ENCODE measurements at places on chromosomes 16 and 17.

GRCh38 chr17:77961741-77962140 lies 3.2 kb downstream of the TNRC6C start:
- no peak for DNase-seq

DNA sequence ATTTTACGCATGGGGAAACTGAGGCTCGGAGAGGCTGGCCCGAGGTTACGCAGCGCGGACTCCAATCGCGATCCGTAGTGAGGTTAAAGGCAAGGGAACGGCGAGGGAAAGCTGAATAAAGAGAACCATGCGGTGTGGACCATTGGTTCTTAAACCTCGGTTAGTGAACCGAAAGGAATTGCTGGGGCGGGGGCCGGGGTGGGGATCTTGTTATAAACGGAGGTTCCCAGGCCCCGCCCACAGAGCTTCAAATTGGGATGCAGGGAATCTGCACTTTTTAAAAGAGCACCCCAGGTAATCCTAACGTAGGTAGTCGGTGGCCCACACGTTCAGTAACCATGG lies 524 bp downstream of the IQCK start:
- no peak for DNase-seq

DNA sequence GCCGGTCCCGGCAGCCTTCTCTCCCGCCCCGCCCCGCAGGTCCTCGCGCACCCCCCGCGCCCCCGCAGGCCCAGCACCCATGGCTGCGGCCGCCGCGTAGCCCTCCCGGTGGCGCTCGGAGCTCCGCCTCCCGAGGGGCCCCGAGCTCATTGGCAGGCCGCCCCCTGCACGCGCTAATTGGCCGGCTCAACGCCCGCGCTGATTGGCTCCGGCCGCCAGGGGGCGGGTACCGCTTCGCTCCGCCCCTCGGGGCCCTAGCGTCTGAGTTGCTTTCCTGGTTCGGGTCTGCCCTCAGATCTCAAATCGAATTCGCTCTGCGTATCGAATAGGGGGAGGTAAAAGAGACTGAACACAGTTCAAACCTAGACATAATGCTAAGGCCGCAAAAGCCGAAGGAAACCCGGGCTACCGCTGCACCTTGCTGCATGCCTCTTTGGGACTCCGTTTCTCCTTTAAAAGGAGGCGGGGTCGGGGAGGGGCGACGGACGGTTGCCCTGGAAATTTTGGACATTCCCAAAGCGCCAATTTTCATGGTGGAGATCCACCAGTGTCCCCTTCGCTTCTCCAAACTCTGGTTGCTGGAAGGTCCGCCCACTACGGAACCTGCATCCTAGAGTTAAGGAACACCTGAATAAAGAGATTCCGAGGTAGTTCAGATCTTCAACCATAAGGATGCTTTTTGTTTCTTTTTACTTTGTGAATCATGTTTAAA lies at the start of gene DEXI:
TSS of gene DEXI (minus strand) at position 117 of the 712 bp plus-strand sequence. CDS start 463 bp downstream, outside the sequence.
- peak; percentile 32 for DNase-seq

DNA sequence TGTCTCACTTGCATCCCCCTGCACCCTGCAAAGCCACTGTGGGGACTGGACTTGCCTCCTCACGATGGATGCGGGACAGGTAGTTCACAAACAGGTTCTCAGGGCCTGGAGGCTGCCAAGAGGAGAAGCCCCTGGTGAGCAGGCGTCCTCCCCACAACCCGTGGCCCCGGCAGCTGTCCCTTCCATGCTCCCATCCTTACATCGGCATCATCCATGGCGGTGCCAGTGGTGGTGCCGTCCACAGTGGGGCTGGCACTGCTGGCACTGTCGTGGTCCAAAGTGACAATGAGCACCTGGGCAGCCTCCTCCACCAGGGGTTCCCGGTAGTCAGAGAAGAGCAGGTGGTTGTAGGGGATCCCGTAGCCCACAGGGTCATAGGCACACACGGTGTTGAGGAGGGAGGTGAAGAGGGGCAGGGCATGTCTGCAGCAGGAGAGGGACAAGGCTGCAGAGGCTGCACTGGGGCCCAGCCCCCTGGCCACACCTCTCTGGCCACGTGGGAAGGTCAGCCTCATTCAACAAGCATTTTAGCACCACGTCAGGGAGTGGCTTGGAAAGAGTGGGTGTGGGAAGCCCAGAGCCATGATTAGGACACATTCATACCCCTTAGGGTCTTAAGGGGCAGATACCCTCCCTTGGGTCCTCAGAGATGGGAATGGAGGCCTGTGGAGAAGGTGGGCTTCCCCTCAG lies 12.6 kb downstream of the HID1 start:
- DNase-seq = peak; percentile 36

DNA sequence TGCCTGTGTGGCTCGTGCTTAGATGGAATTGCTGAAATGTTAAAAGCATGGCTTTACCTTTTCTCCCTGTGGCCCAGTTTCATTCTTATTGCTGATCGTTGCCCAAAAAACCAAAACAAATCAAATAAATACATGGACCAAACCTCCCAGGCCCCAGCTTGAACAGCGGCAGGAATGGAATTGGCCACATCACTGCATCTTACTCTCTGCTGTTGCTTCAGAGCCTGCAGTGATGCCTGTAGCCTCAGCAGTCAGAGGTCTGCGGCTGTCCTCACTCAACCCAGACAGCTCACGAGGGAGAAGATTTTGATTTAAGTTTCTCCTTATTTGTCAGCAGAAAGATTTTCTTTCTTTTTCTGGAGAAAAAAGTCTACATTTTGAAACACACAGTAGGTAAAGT lies 91.5 kb downstream of the NPIPB11 start:
- DNase-seq = no peak

GRCh38 chr16:19831678-19832077 lies 53.0 kb downstream of the GPRC5B start:
- DNase-seq = no peak

DNA sequence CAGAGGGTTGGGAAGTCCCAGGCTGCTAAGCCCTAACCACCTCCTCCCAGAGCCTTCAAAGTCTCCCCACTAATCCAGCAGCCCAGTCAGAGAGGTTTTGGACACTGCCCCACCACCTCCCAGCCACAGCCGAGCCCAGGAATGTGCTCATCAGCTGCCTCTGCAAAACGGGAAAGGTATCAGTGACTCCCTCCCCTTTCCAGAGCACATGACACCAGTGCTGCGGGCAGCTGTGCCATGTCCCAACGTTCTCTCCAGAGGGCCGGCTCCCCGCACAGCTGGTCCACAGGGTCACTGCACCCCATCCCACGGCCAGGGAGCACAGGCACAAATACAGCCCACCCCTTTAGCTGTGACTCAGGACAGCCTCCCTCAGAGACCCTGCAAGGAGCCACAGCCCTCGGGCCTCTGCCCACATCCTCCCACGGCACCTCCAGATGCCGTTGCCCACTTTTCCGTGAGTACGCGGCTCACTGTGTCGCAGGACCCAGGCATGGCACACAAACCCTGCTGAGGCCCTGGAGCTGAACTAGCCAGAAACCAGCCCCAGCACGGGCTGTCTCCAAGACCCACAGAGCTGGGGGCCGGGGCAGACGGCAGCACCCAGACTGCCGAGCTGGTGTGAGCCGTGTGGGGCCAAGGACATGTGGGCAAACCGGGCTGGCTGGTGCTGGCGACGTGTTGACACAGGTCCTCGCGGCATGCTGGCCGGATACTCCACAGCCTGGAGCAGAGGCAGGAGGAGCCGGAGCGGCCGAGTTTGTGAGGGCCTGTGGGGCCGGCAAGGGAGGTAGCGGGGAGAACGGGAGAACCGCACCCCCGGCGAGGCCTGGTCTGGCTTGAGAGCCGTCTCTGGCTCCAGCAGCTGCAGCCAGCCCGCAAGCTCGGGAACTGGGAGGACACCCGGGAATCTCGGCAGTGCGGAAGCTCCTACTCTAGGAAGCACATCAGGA lies 6.3 kb upstream of the PPP1R27 start:
- peak; percentile 65 for DNase-seq

GRCh38 chr17:31489295-31490018 lies 98.0 kb downstream of the RAB11FIP4 start:
- DNase-seq = peak; percentile 46

- DNase-seq = no peak
Measured at GRCh38 chr16:10256784-10257641, 74.8 kb upstream of the GRIN2A start.

GRCh38 chr17:19002805-19003542 lies 1.6 kb downstream of the FAM83G start:
- DNase-seq = no peak

DNA sequence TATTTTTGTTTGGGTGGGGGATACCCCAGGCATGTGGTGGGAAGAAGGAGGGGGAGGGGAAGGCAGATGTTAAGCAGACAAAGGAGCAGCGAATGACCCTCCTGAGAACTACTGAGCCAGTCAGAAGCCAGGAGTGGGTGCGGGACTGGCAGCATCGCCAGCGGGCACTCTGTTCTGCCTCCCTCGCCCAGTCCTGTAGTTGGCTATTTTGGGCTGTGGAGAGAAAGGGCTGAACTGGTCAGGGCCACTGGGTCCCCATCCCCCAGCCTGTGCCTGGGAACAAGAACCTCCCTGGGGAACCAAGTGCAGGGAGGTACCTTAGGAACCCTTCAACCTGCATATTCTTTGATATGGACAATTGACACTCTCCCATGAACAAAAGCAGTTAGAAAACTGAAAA lies 6.4 kb downstream of the LRRC3C start:
- DNase-seq = no peak

- DNase-seq = no peak
Measured at GRCh38 chr16:51154271-51155171, 3.5 kb upstream of the SALL1 start.

DNA sequence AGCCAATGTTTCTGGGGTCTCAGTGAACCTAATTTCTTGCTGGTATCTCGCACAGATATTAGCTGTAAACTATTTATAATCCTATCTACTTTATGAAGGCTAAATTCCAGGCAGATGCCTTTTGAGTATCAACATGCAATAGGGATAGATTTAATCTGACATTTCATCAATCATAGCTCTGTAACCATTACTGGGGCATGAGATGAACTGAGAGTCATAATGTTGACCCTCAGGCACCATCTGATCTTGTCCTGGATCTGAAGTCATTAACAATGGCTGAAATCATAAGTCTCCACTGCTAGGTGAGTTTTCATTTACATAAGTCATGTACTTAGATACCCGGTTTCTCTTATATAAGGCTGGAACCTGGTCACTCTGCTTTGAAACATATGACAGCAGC lies 3.6 kb downstream of the PMFBP1 start:
- no peak for DNase-seq

DNA sequence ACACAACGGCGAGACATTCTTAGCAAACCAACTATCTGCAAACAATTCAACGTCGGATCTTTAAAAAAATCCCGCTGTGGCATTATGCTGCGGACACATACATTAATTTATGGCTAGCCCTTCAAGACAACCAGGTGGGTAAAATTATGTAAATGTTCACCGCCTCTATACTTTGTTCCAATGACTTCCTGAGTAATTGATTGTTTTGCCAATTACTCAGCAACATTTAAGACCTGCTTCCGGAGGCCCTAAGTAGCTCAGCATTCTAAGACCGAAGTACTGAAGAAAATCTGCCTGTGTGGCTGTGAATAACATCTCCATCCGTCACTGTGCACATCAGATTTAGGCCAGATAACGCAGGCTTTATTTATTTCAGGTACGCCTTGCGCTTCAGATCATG lies 23.3 kb downstream of the QPRT start:
- DNase-seq = no peak

GRCh38 chr17:82029990-82030469 lies 1.4 kb upstream of the RAC3 start:
- no peak for DNase-seq

DNA sequence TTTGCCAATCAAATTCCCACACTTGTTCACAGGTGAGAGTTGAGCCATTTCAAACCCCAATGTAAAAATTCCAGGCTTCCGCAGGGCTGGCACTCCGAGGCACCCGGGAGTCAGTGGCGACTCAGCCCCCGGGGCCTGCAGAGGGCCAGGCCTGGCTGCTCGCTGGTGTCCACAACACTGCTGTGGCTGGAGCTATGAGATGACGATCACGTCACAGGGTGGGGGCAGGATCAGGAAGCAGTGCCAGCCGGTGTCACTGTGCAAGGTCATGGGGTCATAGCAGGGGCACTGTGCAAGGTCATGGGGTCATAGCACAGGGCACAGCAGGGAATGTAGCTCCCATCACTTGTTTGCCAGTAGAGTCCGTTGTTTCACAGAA lies 7.8 kb downstream of the VPS4A start:
- no peak for DNase-seq

- DNase-seq = no peak
Measured at GRCh38 chr16:57527610-57528360, 8.6 kb downstream of the CCDC102A start.

DNA sequence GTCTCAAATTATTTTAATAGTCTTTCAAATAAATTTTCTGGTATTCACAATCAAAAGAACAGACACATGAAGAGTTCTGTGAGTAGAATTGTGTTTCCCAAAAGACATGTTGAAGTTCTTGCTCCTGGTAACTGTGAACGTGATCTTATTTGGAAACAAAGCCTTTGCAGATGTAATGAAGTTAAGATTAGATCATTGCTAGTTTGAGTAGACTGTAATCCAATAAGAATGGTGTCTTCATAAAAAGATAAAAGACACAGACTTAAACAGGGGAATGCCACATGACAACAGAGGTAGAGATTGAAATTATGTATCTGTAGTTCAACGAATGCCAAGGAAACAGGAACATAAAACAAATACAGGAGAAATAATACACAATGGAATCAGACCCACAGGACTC lies 357.4 kb upstream of the CA10 start:
- no peak for DNase-seq

DNA sequence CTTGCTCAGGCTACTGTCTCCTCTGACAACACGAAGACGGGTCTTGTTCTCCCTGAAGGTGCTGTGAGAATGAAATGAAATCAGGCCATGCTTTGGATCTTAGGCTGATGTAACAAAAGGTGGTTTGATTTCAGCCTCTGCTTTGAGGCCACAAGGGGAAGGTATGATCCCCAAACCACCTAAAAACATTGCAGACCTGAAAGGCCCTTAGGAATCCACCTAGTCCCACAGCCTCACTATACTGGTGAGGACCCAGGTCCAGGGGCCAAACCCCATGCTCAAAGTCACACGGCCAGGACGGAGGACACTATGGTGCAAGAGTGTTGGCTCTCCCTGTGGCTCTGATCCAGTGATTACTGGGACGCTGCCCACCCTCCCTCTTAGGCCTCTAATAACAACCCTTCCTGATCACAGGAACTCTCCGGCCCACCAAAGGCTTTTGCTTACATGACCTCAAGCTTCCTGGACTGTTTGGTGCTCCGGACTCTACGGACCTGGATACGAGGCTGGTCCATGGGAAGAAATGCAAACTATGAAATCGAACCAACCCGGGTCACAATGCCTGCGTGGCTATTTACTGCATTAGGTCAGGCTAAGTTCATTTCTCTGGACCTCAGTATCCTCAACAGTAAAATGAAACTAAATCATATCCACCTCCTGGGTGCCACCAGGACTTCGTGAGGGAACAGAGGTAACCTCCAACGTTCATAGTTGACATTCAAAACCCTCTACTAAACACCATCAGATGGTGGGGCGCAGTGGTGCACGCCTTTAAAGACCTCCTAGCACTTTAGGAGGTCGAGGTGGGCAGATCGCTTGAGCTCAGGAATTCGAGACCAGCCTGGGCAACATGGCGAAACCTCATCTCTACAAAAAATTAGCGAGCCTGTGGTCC lies 1.5 kb downstream of the TRIM25 start:
- no peak for DNase-seq

- peak; percentile 93 for DNase-seq
Measured at GRCh38 chr17:43759836-43760235, 1.2 kb upstream of the SOST start.

GRCh38 chr16:60788631-60789030 lies 1247.6 kb downstream of the CDH8 start:
- no peak for DNase-seq

- DNase-seq = no peak
Measured at GRCh38 chr16:84036982-84037425, 5.6 kb downstream of the SLC38A8 start.

Measured in keratinocyte (primary cell).